ENCODE measurements at places on chromosomes 7 and 10.

- DNase-seq: no peak
Measured at GRCh38 chr7:16685535-16685934, 39.6 kb downstream of the BZW2 start.

GRCh38 chr10:68647672-68648341 is 73.2 kb upstream of the CCAR1 start:
- DNase-seq: no peak

GRCh38 chr10:32795598-32796183 is 162.3 kb downstream of the ITGB1 start:
- peak; percentile 6 for DNase-seq

GRCh38 chr7:155405399-155406318 is 52.3 kb upstream of the EN2 start:
- DNase-seq: no peak

GRCh38 chr10:3169271-3169670 is 3.3 kb downstream of the PITRM1 start:
- no peak for DNase-seq

DNA sequence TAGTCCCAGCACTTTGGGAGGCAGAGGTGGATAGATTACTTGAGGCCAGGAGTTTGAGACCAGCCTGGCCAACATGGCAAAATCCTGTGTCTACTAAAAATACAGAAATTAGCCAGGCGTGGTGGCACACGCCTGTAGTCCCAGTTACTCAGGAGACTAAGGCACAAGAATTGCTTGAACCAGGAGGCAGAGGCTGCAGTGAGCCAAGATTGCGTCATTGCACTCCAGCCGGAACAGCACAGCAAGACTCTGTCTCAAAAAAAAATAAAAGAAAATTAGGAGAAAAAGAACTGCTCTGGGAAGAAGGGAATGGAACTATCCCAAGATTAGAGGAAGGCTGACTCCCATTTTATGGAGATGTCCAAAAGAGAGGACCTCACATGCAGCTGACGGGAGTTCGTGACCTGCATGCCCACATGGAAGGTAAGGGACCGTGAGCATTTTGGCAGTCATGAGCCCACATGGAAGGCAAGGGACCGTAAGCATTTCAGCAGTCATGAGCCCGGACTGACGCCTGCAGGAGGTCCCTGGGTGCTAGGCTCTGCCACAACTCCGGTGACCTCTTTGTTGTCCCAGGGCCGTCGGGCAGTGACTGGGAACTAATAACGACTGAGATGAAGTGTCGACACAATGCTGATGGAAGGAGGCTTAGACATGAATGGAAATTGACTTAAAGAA is 18.6 kb upstream of the GTPBP4 start:
- no peak for DNase-seq

DNA sequence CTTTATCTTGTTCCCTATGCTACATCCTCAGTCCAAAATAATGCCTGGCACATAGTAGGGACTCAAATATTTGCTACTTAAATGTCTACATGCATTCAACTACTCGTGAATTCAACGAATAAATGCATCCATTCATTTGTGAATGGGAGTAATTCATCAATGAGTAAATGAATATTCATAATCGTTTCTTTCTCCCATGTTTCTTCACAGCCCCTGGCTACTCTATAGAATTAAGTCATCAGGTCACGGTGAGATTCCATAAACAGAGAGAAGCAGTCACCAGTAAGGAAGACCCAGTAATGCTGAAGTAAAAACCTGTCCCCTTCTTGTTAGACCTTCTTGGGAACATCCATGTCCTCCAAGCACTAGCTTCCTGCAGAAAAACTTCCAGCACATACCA is 48.4 kb downstream of the ATE1 start:
- no peak for DNase-seq

- no peak for DNase-seq
Measured at GRCh38 chr7:108659867-108660266, 90.2 kb downstream of the DNAJB9 start.

GRCh38 chr10:61933859-61934555 is 32.5 kb downstream of the ARID5B start:
- DNase-seq: no peak

GRCh38 chr7:44884621-44885393 is 523 bp downstream of the PURB start:
- DNase-seq: peak; percentile 57

- no peak for DNase-seq
Measured at GRCh38 chr7:137985897-137986251, 16.0 kb downstream of the CREB3L2 start.

GRCh38 chr7:140058517-140058916 is 4.2 kb downstream of the PARP12 start:
- DNase-seq: no peak

DNA sequence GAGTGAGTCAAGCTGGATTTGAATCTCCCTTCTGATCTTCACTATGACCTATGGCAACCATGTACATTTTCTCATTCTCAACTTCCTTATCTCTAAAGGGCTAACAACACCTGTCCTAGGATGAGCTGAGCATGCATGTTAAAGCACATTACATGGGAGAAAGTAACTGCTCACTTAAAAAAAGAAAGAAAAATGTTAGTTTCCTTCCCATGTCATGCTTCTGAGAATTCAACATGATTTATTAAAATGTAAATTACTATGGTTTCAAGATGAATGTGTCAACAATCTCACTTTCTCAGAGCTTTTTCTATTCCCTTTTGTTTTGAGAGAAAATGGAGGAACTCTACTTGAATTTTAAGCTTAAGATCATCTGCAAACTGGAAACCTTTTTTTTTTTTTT is 295.3 kb downstream of the SKIDA1 start:
- no peak for DNase-seq

- DNase-seq: no peak
Measured at GRCh38 chr10:9858816-9859215, 1158.9 kb upstream of the CELF2 start.

DNA sequence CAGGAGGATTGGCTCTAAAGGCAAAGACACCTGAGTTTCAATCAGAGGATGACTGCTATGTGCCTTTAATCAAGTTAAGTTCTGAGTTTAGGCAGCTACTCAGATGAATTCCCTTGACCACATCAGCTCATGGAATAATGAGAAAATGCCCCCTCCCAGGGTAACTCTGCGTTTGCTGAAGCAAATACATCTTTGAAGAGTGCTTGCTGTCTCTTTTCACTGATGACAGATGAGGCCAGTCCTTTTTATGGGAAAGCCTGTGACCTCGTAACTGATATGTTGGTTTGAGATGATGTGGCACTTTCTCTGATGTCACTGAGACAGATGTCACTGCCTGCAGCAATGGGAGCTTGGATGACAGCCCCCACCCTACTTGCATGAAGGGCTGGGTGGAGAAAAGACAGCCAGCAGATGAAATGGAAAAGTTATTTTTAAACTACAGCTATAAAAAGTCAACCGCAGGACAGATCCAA is 43.7 kb upstream of the DGKI start:
- no peak for DNase-seq

DNA sequence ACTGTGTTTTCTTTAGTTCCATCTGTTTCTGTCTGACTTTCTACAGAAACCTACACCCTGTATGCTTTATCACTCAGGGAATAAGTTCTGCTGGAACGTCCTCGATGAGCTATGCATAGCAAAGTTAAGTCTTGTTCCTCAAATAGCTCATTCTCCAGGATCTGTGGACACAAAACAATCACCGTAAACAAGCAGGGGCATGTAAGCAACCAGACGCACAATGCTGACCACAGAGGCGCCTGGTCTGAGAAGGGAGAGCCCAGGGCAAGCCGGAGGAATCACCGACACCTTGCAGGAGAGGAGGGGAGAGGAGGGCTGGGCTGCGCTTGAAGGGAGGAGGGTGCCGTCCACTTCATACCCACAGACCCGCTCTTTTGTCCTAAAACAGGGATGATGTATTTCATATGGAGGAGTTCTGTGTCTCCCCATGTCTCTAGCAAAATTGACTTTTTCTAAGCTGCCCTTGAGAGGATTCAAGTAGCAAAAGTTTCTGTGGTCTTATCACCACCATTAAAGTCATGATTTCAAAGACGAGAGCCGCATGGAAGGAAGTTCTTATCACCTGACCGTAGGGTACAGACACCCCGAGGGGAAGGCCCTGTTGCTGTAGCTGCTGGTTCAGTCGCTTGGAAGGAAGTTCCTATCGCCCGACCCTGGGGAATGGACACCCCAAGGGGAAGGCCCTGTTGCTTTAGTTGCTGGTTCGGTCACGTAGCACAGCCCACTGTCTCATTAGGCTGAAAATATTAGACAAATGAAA is 14.3 kb downstream of the CALML3 start:
- DNase-seq: no peak

DNA sequence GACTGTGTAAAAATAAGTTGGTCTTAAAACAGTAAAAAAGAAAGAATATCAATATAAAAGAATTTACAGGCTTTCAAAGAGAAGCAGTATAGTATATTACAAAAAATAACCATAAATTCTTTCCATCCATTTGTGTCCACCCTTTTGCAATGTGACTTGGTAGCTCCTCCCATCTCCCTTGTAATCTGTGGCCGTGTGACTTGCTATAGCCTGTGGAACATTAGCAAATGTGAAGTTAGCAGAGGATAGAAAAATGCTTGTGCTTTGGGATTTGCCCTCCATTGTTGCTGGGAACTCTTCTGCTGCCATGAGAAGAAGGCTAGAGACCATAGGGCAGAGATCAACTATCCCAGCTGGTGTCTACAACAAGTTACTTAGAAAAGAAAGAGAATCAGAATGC is 30.2 kb downstream of the KLHL7 start:
- DNase-seq: no peak

GRCh38 chr7:8590791-8591190 is 157.4 kb downstream of the NXPH1 start:
- DNase-seq: no peak

- DNase-seq: no peak
Measured at GRCh38 chr7:80612880-80613279, 25.6 kb upstream of the CD36 start.

DNA sequence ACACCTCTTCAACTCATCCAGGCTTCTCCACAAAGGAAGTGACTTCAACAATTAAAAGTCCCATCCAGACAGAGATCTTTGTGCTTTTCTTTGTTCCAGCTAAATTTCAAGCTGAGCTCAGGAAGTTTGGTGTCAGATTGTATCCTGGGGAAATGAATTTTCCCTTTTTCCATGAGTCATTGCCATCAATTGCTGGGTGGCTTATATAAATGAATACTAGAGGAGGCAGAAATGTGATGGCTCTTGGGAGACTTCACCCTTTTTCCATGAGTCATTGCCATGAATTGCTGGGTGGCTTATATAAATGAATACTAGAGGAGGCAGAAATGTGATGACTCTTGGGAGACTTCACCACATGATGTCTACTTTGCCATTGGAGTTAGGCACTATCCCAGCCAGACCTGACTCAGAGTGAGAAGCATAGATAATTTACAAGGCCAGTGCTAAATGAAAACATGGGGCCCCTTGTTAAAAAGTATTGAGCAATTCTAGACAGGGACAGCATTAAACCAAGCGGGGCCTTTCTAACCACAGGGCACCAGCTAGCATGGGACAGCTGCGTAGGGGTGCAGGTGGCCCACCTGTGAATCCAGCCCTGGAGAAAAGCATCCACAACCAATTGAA is 339.2 kb upstream of the PODXL start:
- DNase-seq: no peak

GRCh38 chr7:100008525-100008924 is 6.9 kb upstream of the ZKSCAN1 start:
- DNase-seq: no peak

- no peak for DNase-seq
Measured at GRCh38 chr10:60139798-60140566, 233.6 kb upstream of the CCDC6 start.

DNA sequence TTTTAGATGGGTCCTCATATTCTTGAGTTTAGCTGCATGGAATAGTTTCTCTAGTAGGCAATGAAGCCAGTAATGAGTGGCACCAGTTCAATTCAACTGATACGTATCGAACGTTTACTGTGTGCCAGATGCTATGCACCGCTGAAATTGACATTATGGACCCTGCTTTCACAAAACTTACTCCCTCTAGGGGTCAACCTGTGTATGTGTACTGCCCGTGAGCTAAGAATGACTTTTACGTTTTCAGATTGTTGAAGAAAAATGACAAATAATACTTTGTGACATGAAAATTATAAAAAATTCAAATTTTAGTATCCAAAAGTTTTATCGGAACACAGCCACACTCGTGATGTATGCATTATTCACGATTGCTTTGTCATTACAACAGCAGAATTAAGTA is 95.5 kb downstream of the ZMYND11 start:
- DNase-seq: no peak

DNA sequence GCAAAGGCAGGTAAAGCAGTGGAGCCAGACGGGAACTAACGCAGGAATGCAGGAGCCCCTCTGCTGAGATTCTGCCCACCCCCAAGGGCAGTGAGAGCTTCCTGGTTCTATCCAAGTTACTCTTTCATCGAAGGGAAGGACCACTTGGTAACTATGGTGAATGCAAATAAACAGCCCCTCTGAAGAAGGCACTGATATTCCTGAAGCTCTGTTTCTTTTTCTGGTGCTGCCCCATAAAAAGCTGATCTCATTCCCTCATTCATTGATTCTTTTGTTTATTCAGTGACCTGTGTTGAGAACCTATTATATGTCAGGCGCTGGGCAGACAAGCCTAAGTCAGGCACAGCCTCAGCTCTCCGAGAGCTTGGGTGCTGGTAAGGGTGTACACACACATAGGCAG is 217.3 kb downstream of the SNX10 start:
- DNase-seq: no peak

DNA sequence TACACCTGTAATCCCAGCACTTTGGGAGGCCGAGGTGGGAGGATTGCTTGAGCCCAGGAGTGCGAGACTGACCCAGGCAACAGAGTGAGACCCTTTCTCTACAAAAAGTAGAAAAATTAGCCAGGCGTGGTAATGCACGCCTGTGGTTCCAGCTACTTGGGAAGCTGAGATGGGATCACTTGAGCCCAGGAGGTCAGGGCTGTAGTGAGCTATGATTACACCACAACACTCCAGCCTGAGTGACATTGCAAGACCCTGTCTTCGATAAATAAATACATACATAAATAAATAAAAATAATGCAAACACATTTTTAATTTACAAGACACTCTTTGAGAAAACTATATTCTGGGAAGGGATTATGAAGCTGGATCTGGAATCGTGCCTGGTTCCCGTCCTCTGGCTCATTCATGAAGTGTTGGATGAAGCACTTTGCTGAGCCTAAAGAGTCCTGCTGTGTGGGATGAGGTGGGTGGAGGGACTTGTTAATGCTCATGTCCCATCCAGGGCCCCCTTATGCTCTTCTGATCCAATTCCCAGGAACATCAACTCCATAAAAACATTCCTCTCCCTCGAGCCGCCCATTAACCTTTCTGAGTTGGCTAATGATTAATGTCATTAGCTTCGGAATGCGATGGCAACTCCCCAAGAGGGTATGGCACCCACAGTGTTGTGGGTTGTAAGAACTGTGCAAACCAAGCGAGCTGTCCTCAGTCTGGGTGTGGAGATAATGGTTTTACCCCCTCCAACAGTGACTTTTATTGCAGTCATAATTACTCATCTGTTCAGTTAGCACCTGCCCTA is 236.3 kb downstream of the BAMBI start:
- no peak for DNase-seq

DNA sequence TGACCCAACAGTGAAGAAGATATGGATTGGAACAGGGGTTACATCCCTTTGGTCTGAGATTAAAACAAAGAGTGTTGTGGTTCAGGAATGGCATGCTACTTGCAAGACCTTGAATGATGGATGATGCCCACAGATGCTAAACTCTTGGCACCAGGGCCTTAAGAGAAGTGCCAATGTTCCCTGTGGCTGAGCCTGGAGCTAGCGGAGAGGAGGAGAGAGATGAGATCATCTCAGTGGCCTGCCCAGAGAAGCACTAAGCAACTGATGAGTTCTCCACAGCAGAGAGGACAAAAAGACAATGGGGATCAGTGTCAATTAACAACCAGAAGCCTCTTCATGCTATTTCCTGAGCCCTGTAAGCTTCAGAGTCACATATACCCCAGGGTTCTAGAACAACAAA is 97.8 kb downstream of the ELAPOR2 start:
- DNase-seq: no peak

Data from effector memory CD8-positive, alpha-beta T cell (primary cell).